Inflammatory macrophage (primary cell): ENCODE measurements at places on chromosomes 2 and 18.

GRCh38 chr2:106108351-106108750, 85.8 kb downstream of the UXS1 start:
- DNase-seq = no peak

- DNase-seq = no peak
Observed at GRCh38 chr2:3332133-3332532, 45.5 kb downstream of the EIPR1 start.

GRCh38 chr2:46999857-47000678, 84.5 kb upstream of the MCFD2 start:
- DNase-seq = no peak

DNA sequence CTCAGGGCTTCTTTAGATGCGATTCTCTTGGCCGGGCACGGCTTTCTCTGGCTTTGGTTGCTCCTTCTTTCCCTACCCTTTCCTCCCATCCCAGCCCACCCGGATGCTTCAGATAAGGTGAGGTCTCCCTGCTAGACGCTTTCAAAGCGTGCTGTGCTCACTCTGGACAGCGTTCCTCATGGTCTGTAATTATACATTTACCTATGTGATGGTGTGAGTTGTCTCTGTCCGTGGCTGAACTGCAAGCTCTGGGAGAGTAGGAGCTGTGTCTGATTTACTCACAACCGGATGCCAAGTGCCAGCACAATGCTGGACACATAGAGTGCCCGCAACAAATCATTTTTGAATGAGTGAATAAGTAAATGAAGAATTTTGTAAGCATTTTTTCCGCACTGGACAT, 26.8 kb upstream of the PNPT1 start:
- DNase-seq = no peak

GRCh38 chr18:55014095-55014494, 54.8 kb upstream of the CCDC68 start:
- no peak for DNase-seq

DNA sequence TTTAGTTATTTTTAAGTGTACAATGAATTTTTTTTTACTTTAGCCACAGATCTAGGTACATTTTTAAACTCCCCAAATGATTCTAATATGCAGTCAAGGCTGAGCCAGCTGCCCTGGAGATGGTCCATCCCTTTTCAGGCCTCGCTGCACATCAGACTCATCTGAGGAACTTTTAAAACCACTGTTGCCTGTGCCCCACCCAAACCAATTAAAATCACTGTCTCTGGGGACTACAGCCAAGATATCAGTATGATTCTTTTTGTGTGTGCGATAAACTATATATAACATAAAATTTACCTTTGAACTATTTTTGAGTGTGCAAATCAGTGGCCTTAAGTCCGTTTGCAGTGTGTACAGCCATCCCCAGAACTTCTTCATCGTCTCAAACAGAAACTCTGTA, 9.1 kb upstream of the MALT1 start:
- no peak for DNase-seq

DNA sequence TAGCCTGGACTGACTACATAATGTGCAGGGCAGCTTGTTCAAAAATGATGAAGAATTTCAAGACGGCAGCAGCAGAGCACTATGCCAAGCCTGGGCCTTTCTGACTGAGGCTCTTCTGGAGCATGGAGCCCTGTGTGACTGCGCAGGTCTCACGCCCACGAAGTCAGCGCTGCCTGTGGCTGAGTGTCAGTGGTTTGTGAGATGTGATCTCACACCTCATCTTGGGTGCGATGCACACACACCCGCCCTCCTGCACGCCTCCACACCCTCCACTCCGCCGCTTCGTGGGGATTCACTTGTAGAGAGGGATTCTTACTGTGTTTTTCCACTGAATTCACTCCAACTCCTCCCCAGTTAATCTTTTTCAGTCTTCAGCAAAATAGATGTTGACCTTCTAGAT, 103.9 kb downstream of the VIT start:
- DNase-seq = no peak

- DNase-seq = no peak
Observed at GRCh38 chr2:132564065-132564464, 105.9 kb downstream of the LYPD1 start.

GRCh38 chr2:117917223-117917917, 96.5 kb downstream of the CCDC93 start:
- no peak for DNase-seq

- no peak for DNase-seq
Observed at GRCh38 chr2:220034426-220035130, 407.1 kb downstream of the SLC4A3 start.
